ENCODE measurements at places on chromosomes 3 and 15.
A peak's percentile ranks its signal among the peaks of the same experiment; 100 is the strongest.

DNA sequence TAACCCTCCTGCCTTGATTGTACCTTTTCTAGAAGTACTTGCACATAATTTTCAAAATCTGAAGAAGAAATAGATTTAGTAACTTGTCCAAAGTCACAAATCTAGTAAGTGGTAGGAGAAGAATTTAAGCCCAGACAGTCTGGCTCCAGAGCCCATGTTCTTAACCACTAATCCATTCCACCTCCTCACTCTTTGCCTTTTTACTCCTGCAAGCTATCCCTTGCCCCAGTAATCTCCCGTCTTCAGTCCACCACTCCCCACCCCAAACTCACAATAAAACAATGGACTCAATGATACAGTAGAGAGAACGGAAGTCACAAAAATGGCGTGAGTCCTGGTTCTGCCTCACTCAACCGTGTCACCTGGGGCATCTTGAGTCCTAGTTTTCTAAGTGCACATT is 48.7 kb downstream of the SETMAR start:
- DNase-seq: no peak

- no peak for DNase-seq
Measured at GRCh38 chr3:15538345-15538744, 16.8 kb upstream of the COLQ start.

GRCh38 chr15:31456354-31457060 is 129.9 kb downstream of the KLF13 start:
- no peak for DNase-seq

DNA sequence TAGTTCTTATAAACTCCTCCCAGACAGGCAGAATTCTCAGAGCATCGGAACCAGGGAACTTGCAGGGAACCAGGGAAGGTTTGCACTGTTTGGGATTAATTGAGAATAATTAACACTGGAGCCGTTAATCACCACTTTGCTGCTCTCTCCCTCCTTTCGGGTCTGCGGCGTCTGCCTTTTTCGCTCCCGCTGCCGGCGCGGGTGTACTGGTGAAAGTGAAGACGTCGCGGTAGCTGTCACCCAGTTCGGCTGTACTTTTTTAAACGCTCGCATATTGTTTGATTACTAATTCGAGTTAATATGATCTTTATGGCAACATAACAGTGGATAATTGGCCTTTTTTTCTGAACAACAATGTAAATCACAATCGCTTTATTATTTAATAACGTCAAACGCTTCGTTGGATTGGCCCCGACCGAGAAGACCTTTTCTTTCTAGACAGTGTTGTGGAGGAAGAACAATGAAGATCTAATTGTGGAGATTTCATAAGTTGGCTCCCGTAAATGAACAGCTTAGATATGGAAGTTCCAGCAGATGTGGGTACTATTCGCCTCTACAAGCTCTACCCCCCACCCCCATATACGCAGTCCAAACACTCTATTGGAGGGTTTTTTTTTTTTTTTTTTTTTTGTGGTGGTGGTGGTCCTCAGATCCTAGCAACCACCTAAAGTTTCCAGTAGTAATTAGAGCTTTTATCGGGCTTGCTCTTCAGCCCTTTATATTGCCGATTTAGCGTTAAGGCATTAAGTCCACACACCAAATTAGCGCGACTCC is 12.7 kb downstream of the SOX2 start:
- no peak for DNase-seq

DNA sequence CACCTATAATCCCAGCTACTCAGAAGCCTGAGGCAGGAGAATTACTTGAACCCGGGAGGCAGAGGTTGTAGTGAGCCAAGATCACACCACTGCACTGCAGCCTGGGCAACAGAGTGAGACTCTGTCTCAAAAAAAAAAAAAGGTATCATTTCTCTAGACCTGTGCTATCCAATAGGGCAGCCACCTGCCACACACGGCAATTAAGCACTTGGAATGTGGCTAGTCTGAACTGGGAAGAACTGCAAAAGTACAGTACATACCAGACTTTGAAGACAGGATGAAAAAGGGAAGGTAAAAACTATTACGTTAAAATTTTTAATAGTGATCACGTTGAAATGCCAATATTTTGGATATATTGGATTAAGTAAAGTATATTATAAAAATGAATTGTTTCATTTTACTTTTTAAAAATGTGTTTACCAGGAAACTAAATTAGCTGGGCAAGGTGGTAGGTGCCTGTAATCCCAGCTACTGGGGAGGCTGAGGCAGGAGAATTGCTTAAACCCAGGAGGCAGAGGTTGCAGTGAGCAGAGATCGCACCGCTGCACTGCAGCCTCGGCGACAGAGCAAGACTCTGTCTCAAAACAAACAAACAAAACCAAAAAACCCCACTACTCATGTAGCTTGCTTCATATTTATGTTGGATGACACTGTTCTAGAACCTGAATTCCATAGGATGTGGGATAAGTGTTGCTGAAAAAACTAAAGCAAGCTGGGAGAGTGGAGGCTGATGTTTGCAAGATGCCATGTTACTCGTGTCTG is 2.3 kb downstream of the CYP8B1 start:
- DNase-seq: no peak

DNA sequence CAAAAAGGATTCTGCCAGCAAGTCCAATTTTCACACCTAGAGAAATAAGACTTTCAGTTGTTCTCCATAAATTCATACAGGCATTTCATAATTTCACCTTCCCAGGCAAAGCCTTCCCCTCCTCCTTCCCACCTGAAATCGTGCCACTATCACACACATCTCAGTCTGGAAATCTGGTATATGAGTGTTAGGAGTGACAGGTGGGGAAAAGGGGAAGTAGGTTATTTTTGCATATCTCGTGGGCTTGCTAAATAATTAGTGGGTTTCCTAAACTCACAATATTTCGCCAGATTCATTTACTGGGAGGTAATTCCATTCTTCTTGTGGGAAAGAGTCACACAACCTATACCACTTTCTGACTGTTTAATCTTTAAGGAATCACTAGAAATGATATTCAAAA is 7.4 kb downstream of the ALDH1A2 start:
- DNase-seq: no peak

GRCh38 chr3:128280481-128281052 is 127.3 kb downstream of the EEFSEC start:
- no peak for DNase-seq

GRCh38 chr3:136332776-136333175 is 82.6 kb downstream of the PCCB start:
- no peak for DNase-seq

- no peak for DNase-seq
Measured at GRCh38 chr3:176780766-176781165, 416.5 kb downstream of the TBL1XR1 start.

GRCh38 chr3:64584179-64584578 is 103.6 kb downstream of the ADAMTS9 start:
- no peak for DNase-seq

- DNase-seq: no peak
Measured at GRCh38 chr3:32758375-32758753, 59.4 kb upstream of the TRIM71 start.

GRCh38 chr3:102161384-102162006 is 273.3 kb upstream of the ZPLD1 start:
- no peak for DNase-seq

DNA sequence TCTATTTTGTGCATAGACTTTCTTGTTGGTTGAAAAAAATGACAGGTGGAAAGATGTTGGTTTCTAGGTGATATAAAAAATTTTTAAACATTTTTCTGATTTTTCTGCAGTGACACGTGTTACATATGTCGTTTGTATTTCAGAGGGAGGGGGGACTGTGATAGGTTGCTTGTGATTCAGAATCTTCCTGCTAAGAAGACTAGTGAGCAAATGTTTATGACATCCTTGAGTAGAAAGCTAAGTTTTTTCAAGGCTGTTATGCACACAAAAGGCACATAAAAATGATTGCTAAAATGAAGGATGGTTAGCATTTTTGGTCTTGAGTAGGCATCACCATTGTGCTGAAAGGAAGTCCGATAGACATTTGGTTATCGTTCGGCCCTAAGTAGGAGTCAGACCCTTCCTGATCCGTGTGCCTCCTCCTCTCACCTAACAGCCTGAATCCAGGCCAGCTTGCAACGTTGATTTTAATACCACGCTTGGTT is 1.5 kb downstream of the ZNF639 start:
- peak; percentile 30 for DNase-seq

DNA sequence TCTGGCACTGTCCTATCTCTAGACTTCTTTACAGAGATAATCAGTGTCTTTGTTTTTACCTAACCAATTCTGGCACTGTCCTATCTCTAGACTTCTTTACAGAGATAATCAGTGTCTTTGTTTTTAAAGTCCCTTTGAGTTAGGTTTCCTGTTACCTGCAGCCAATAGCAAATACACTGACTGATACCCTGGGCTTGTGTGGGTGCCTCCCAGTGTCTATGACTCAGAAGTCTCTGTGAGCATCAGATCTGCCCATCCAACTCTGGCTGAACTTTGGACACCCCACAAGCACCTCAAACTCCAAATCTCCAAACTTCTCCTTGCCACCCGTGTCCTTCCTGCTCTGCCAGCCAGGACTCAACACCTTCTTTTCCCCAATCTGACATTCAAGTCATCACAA is 30.4 kb downstream of the SLC41A3 start:
- DNase-seq: no peak

- no peak for DNase-seq
Measured at GRCh38 chr15:90469723-90470122, 60.0 kb upstream of the CRTC3 start.

DNA sequence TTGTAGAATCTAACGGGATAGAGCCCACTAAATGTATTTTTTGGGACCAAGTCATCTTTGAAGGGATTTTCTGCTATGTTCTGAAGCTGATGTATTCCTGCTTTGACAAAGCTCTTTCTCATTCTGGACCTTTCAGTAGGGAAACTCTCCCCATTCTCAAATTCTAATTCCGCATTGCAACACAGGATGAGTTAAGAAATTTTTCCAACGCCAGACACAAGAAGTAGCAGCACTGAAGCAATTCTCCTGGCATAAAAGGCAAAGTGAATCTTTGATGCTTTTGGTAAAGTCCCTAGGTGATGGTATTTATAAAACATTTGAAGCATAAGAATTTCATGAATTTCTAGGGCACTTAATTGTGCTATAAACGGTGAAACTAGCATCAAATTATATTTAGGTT is 76.8 kb downstream of the ZPLD1 start:
- no peak for DNase-seq

GRCh38 chr3:99499235-99500158 is 138.9 kb upstream of the COL8A1 start:
- no peak for DNase-seq

- DNase-seq: no peak
Measured at GRCh38 chr3:85041001-85041400, 82.2 kb downstream of the CADM2 start.

DNA sequence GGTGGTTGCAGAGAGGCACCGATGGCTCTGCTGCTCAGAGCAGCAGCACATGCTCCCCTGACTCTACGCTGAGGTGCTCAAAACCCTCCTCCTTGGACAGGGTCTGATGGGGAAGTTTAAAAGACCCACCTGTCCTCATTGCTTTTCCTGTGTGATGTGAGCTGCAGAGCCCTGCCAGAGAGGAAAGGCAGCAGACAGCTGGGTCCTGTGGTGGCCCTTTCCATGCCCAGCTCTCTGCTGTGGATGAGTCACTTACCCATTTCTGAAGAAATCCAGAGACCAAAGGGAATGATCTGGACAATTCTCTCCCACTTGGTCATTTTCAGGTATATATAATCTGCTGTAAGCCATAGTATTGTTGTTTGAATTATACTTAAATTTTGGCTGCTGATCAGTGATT is 121.7 kb downstream of the CHDH start:
- no peak for DNase-seq

- no peak for DNase-seq
Measured at GRCh38 chr3:4645468-4645867, 152.3 kb downstream of the ITPR1 start.

GRCh38 chr15:92920595-92921161 is 20.6 kb downstream of the CHD2 start:
- DNase-seq: no peak

DNA sequence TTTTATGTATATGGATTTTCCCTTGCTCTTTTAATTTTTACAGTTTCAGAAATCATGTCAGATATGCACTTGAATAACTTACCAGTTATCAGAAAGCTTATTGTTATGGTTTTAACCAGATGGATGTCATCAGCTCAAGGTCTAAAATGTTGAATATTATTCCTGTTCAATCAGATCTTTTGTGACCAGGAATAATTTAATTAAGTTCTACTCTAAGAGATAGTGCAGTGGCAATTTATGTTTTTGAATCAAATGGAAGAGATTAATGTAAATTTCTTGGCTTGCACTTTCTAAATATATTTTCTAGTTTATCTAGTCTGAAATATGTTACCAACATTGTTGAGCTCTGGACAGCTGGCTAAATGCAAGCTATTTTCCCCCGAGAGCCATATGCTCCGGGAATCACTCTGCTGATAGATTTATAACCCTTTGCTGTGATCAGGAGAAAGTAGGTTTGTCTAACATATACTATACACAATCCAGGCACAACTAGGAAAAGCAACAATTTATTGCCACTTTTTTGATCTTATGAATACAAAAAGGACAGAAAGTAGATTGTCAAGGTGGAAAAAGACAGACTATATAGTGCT is 76.8 kb upstream of the CD96 start:
- DNase-seq: no peak

DNA sequence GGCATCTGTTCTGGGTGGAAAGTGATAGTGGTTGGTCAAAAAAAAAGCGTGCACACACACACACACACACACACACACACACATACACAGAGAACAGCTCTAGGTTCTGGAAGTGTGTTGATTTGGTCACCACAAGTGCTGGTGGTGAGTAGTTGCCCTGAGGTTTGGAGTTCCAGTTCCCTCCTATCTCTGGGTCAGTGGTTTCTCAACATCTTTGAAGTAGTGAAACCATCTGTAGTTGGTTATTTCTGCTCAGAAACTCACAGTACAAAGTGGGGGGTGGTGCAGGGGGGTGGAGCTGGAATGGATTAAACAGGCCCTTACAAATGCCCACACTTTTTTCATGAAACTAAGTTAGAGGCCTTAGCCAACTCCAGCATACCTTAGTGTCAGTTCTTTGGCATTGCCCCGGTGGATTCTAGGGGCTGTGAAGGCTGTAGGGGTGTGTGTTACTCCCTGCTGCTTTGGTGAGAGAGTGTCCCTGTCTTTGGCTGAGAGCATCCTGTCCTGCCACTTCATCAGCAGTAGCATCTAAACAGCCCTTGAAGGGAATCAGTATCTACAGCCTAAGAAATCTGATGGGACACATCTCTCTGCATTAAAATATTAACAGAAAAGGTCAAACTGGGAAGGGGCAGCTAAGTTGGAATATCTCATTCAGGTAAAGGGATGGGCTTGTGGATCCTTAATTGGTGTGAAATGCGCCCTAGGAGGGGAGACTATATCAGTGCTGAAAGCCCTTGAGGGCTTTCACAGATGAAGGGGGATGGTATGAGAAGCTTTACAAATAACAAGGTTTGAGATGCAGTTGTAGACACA is 20.6 kb downstream of the SMAD3 start:
- DNase-seq: peak; percentile 70

Data from CD4-positive, alpha-beta T cell treated with Interleukin-21 for 1 hour (primary cell).